ENCODE measurements at places on chromosomes 1 and 21.

- no peak for DNase-seq
Observed at GRCh38 chr1:231045286-231045685, 5.2 kb upstream of the FAM89A start.

GRCh38 chr1:64031236-64031635 lies 172.2 kb upstream of the UBE2U start:
- DNase-seq = no peak

DNA sequence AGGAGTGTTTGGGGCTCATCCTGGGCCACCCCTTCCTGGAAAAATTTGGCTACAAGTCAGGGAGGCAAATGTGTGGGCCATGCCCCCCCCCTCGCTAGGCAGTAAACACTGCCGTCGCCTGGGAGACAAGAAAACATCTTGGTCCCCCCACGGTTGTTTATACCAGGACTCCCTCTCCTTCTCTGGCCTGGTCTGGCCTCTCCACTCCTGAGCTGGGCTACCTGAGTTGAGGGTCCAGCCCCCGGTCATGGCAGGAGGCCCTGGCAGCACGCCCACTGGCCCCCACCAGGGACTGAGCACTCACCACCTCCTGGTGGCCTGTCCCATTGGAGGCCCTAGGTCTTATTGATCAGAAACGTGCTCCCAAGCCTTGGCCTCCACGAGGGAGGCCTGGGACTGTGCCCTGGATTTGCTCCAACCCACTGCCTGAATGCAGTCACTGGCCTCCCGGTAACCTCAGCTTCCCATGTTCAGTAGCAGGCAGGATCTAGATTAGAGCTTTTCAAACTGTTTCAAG lies 15.8 kb downstream of the KCNQ4 start:
- DNase-seq = no peak

DNA sequence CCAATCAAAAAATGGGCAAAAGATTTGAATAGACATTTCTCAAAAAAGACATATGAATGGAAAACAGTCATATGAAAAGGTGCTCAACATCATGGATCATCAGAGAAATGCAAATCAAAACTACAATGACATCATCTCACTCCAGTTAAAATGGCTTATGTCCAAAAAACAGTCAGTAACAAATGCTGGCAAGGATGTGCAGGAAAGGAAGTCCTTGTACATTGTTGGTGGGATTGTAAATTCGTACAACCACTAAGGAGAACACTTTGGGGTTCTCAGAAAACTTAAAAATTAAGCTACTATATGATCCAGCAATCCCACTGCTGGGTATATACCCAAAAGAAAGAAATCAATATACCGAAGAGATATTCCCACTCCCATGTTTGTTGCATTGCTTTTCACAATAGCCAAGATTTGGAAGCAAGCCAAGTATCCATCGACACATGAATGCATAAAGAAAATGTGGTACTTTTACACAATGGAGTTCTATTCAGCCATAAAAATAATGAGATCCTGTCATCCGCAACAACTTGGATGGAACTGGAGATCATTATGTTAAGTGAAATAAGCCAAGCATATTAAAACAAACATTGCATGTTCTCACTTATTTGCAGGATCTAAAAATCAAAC lies 17.9 kb downstream of the GBP5 start:
- DNase-seq = no peak

DNA sequence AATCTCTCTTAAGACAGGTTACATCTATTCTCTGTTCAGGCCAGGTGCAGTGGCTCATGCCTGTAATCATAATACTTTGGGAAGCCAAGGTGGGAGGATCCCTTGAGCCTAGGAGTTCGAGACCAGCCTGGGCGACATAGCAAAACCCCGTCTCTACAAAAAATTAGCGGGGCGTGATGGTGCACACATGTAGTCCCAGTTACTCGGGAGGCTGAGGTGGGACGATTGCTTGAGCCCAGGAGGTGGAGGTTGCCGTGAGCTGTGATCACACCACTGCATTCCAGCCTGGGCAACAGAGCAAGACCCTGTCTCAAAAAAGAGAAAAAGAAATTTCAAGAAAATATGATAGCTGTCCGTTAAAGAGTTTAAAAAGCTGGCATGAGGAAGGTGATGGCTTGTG lies 43.0 kb downstream of the UBE4B start:
- no peak for DNase-seq

All from hematopoietic multipotent progenitor cell (in vitro differentiated cells).